NCI-H2081 treated with DMSO at 0.1 percent for 48 hours (cell line): ENCODE measurements at places on chromosomes 1 and 21.

GRCh38 chr1:204672482-204673121 lies 12.9 kb downstream of the LRRN2 start:
- no peak for DNase-seq

GRCh38 chr1:15762546-15762945 lies 4.0 kb downstream of the FBLIM1 start:
- no peak for DNase-seq

- DNase-seq, result no peak
Measured at GRCh38 chr1:13818926-13819325, 118.9 kb downstream of the PRDM2 start.

GRCh38 chr1:113998361-113998760 lies 19.1 kb downstream of the OLFML3 start:
- DNase-seq, result no peak

DNA sequence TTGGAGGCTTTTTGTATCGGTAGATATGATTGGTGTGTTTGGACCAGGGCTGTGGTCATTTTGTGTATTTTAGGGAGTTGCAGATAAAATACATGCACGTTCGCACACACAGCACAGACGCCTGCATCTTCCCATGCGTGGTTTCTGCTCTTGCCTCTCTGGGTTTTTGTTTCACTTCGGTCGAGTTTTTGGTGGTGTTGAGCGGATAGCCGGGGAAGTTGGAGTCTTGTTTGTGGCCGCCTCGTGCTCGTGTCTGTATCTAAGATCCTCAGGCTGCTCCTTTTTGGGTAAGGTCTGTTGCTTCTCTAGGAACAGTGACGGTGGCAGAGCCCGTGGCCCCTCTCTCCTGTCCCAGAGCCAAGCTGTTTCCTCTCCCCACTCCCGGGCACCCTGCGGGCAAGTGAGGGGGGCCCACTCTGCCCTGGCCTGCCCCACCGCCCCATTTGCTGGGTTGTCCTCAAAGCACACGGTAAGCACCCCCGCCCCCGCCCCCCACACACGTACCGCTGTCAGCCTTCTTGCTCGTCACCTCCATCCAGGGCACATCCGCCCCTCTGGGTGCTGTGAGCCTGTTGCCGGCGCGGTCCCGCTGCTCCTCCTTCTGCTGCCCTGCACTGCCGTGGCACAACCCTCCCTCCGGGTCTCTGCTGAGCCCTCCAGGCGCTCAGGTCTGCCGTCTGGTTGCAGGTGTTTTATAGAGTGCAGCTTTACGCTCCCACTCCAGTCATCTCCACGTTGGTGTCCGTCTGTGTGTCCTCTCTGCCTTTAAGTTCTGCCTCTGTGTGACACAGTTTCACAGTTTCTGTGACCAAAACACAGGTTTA lies 51.9 kb downstream of the AGPAT3 start:
- no peak for DNase-seq

DNA sequence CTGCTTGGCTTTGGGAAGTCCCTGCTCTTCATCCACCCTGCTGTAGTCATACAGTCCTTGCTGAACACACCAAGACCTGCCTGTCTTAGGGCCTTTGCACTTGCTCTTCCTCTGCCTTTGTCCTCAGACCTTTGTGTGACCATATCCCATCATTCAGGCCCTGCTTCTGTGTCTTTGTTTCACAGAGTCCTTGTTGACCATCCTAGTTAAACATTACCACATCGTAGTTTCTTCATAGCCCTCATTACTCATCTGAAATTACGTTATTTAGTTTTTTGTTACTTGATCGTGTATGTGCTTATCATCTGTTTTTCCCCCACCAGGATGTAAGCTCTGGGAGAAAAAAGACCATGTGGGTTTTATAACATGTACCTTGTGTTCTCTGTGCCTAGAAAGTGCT lies 18.3 kb upstream of the SPRR5 start:
- DNase-seq, result no peak

GRCh38 chr21:26846036-26846931 lies 1.1 kb upstream of the ADAMTS1 start:
- DNase-seq, result no peak

- DNase-seq, result no peak
Measured at GRCh38 chr1:40755067-40755466, 28.5 kb upstream of the KCNQ4 start.

DNA sequence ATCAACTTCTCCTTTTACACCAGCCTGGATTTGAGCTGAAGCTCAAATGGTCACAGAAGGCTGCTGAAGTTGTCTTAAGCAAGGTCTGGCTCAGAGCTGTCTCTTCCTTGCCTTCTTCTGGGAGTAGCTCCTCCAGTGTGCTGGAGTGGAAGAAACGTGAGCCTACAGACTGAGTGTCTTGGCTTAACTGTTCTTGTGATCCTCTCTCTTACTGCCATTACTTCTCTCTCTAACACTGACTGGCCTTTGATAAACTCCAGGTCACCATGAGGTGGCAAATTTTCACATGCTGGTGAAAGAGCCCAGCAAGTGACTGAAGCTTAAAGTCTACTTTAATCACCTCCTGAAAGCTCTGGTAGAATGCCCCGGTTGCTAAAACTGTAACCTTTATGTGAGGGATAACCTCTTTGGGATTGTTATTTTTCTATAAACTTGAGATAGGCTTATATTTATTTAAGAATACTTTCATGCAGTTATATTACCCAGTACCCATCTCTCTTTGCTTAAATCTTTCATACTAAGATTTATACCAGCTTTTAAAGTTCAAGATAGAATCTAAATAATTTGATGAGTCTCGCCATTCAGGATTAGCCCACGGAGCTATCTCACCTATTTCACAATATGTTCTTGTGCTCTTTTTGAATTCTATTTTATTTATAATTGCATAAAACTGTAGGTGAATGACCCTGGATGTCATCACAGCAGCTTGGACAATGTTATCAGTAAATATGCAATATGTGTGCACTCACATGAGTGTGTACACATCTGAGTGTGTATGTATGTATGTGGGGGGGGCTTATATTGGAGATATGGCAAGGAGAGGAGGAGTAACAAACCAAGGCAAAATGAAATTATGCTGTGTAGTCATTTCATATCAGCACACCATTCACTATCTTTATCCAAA lies 924.0 kb downstream of the LTN1 start:
- DNase-seq, result no peak

GRCh38 chr1:204424621-204425020 lies 13.0 kb upstream of the PPP1R15B start:
- no peak for DNase-seq

- no peak for DNase-seq
Measured at GRCh38 chr1:109243221-109243620, 6.1 kb upstream of the CELSR2 start.

DNA sequence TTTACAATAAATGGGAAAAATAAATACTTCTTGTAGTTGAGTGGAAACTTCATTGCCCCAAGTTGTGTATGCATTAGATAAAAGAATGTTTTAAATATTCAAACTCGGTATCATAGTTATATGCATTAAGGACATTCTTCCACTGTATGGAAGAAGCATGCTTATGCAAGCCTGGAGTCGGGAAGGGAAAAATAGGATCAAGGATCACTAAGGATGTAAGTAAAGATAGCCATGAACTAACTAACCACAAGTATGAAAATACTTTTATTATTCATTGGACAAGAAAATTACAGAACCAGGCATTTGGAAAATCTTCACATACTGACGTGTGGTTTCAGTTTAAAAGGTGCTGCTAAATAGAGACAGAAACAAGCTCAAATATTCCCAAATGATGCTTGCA lies 26.9 kb upstream of the DPYD start:
- no peak for DNase-seq

GRCh38 chr1:221979444-221980032 lies 237.6 kb upstream of the DUSP10 start:
- DNase-seq, result no peak

- DNase-seq, result no peak
Measured at GRCh38 chr1:99441299-99442095, 177.2 kb downstream of the PLPPR4 start.

DNA sequence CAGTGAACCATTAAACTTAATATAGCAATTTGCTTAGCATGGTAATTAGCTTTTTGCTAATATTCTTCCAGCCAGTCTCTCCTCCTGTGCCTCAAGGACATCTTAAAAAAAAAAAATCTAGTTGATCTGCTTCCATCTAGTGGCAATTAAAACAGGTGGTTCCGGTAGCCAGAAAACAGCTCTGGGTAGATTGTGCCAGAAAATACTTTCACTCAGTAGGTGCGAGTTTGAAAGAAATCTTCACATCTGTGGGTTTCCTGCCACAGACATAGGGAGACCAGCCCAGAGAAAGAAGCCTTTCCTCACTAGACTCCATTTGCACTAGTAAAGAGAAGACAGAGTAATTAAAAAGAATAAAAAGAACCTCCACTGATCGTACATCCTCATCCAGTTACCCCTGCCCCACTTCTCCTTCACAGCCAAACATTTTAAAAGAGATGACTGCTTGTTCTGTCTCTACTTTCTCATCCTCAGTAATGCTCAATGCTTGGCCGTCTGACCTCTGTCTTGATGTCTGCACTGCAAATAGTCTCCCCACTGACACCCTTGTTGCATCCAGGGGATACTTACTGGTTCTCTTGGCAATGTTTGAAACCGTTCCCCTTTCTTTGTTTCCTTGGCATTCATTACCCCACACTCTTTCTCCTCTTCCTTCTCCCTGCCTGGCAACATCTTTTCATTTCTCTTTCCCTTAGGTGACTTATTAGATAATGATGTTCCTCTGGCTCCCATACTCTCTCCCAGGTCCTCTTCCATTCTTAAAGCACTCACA lies 16.9 kb downstream of the SELL start:
- no peak for DNase-seq

GRCh38 chr1:207429963-207430362 lies 24.2 kb upstream of the CR2 start:
- DNase-seq, result no peak

GRCh38 chr1:46749404-46749803 lies 30.5 kb upstream of the EFCAB14 start:
- DNase-seq, result no peak

GRCh38 chr1:2074944-2075740 lies 24.9 kb downstream of the PRKCZ start:
- no peak for DNase-seq

- DNase-seq, result no peak
Measured at GRCh38 chr1:94790246-94790645, 29.9 kb upstream of the SLC44A3 start.

DNA sequence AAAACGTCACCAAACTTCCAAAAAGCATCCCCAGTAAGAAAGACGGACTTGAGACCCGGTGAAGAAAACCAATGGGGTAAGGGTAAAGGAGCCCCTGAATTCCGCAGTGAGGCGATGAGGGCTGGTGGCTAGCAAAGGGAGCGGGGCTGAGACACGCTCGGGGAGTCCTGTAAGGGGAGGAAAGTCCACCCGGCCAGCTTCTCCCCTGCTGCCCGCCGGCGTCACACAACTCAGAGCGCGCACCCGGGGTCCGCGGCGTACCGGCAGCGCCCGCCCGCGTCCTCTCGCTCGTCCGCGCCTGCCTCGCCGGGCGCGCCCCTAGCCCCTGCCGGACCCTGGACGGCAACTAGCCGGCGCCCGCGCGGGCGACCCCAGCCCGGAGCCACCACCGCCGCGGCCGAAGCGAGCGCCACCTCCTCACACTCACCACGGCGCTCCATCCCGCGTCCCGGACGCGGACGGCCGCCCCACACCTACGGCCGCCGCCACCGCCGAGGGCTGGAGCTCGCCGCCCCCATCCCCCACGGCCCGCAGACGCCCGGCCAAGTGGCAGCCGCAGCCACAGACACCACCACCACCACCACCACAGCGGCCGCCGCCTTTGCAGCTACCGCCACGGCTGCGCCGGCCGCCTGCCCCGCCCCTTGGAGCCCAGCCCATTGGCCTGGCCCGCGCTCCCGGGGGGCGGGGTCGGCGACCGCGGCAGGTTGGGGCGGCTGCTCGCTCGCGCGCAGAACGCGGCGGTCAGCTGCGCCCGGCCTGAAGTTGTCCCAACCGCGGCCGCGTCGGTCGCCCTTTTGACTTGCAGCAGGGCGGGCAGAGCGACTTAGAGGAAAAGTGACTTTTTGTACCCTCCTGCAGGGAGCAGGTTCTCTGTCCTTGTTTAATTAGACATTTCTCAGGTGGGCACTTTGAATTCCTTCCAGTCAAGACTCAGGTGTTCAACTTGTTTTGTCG lies 10.0 kb upstream of the ARHGAP29 start:
- no peak for DNase-seq

- DNase-seq, result no peak
Measured at GRCh38 chr1:27099135-27099586, 55.8 kb downstream of the SLC9A1 start.

GRCh38 chr1:188022661-188023060 lies 1193.9 kb downstream of the PLA2G4A start:
- no peak for DNase-seq

DNA sequence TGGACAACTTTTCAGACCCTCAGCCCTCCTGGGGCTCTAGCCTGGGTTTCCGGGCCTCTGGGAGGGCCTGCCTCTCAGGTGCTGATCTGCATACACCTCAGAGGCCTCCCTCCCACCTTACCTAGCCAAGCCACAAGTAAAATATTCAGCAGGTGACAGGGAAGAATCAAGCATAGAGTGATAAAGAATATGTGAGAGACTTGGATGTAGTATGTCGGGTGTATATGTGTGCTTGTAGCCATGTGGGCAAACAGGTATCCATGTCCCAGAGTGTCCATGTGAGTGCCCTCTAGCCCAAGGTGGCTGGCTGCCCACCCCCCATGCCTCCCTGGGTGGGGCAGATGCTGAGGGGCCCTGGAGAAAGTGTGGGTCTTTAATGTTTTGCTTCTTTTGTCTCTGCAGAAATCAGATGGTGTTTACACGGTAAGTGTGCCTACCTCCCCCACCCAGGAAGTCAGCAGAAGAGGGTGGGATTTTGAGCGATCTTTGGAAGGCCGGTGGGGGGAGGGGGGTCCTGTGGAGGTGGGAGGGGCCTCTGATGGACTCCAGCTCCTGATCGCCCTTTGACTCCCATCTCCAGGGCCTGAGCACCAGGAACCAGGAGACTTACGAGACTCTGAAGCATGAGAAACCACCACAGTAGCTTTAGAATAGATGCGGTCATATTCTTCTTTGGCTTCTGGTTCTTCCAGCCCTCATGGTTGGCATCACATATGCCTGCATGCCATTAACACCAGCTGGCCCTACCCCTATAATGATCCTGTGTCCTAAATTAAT lies 3.4 kb downstream of the FCER1G start:
- no peak for DNase-seq

- DNase-seq, result no peak
Measured at GRCh38 chr1:224459966-224460365, 25.4 kb upstream of the WDR26 start.

- no peak for DNase-seq
Measured at GRCh38 chr1:156194300-156194652, 372 bp downstream of the SLC25A44 start.

DNA sequence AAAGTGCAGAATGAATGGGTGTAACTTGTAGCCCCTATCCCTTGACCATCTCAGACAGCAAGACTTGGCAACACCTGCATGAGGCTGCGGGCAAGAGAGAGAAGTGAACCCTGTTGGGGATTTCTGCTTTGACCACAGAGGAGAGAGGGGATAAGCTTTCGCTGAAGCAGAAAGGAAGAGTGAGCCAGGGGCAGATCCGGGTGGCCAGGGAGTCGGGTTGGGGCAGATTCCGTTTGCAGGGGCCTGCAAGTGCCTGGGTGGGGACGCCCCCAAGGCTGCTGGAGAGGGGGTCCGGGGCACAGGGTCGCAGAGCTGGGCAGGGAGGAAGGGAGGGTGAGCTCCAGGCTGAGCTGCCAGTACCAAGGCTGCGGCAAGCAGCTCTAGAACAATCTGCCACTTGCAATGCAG lies 25.3 kb upstream of the PIK3CD start:
- DNase-seq, result no peak

- DNase-seq, result no peak
Measured at GRCh38 chr1:168146626-168147025, 9.9 kb upstream of the GPR161 start.

- no peak for DNase-seq
Measured at GRCh38 chr1:100308777-100309176, 42.8 kb downstream of the RTCA start.
